Fibroblast of skin of right quadriceps (primary cell): ENCODE measurements at places on chromosomes 7 and 10.

GRCh38 chr10:99631496-99631895 lies 11.3 kb upstream of the SLC25A28 start:
- no peak for DNase-seq

DNA sequence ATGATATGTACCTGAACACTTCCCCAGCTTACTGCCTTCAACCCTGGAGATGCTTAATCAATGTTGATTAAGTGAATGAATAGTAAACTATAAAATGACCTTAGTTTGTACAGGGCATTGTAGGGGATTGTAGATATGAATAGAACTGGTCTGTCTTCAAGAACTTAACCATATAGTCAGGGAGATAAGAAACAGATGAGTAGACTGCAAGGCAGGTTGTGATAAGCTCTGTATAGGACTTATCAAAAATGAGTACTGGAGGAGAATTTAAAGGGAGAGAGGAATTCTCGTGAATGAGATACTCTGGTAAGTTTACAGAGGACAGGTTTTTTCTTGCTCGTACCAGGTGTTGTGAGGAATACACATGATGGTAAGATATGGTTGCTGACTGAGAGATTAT lies 27.6 kb downstream of the SGPL1 start:
- DNase-seq: no peak

- no peak for DNase-seq
Observed at GRCh38 chr7:128886391-128887168, 23.9 kb downstream of the ATP6V1F start.

- peak; percentile 62 for DNase-seq
Observed at GRCh38 chr7:8295638-8296361, 33.8 kb upstream of the ICA1 start.

DNA sequence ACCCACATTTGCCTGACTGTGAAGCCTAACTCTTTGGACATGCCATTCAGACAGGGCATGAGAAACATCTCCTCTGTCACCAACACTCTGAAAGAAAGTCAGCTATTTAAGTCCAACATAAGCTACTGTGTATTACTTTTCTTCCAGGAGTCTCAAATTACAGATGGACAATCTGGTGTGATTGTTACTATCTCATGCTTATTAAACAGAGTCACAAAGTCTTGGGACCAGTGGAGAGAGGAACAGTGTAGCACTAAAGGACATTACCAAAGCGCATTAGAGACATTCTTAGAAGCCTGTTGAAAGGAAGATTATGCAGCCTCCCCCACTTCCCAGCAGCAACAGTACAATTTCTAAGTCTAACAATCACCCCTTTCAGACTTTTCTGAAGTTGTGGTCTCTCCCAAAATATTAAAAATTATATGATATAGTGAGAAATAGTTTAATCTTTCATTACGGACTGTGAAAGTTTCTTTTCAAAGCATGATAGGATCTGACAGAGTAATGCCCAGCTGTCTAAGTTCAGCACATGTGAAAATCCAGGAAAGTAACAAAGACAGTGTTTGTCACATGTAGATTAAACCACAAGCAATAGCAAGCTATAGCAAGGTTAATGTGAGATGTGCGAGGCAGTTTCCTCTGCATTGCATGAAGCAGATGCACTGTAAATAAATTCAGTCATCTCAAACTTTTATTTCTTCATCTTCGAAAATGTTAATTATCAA lies 280.9 kb upstream of the FZD8 start:
- DNase-seq: no peak

GRCh38 chr10:74898201-74898976 lies 72.0 kb downstream of the KAT6B start:
- no peak for DNase-seq

GRCh38 chr7:102916881-102917280 lies 4.1 kb downstream of the LRRC17 start:
- no peak for DNase-seq

DNA sequence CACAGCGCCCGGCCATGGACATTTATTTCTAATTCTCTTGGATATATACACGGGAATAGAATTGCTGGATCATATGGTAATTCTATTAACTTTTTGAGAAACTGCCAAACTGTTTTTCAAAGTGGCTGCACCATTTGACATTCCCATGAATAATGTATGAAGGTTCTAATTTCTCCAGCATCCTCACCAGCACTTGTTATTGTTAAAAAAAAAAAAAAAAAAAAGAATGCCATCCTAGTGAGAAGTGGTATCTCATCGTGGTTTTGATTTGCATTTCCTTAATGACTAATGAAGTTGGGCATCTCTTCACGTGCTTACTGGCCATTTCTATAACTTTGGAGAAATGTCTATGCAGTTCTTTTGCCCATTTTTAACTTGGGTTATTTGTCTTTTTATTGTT lies 13.5 kb downstream of the CNNM2 start:
- DNase-seq: no peak

DNA sequence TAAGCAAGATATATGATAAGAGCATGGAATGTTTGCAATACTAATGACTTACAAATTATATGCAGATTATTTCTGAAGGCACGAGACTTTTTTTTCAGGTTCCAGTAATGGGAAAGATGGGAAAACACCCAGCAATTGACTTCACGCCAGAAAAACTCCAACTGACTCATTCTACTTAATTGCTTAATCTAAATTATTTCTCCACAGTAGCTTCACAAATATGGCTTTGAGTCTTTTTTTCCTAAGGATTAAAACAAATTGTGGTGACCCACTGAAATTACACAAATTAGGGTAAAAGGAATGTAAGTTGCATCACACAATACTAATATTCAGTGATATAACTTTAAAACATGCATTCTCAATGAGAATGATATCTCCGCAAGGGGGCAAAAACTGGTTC lies 138.7 kb downstream of the GNAI1 start:
- DNase-seq: peak; percentile 90

GRCh38 chr7:30471205-30471604 lies 7.4 kb downstream of the NOD1 start:
- DNase-seq: no peak

DNA sequence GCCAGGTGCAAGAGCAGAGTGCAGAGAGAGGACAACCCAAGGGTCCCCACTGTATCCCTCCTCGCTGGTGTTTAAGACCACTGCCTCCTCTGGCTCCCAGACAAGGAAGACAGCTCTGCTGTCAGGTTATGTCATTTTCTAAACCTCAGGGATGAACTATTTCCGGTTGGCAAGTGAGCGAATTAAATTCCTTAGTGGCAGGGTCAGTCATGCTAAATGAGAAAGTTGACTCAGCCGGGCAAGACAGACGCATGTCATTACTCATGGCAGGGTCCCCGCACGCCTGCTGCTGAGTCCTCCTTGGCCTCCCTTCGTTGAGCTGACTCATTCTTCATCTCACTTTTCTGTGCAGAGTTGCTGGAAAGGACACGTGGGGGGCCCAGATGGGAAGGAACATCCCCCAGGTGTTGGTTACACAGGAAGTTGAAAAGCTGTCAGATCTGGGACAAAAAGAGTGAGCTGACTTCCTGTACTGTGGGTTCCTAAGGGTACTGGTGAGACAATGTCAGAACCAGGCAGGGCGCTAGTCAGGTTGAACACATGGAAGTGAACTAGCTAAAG lies 47.1 kb upstream of the UCN3 start:
- peak; percentile 86 for DNase-seq

GRCh38 chr10:75663947-75664664 lies 232.7 kb downstream of the LRMDA start:
- no peak for DNase-seq

DNA sequence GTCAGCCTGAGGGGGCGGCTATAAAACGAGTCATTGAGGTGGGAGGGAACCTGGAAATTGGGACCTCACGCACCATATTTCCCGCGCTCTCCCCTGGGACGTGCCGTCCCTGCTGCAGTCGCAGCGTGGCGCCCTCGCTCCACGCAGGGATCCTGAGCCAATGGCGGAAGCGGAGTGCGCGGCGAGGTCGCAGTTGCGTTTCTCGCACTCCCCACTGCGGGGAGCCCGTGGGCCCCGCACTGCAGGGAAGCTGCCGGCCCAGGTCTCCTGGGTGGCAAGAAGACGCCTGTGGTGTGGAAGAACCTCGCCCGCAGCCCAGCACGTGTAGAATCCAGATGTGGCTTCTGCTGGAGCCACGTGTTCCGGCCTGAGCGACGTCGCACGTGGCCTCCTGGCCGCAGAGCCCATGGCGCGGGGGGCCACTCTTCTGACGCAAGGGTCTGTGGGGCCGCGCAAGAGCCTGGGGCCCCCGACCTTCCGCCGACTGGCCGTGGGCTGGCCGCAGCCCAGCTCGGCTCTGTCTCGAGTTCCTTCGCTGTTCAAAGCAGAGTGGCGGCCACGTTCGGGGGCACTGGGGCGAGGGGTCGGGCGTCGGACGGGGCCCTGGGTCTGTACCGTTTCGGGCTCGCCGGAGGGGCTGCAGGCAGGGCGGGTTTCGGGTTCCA lies 26.4 kb downstream of the HIF1AN start:
- DNase-seq: peak; percentile 67

- DNase-seq: peak; percentile 88
Observed at GRCh38 chr7:117283371-117283770, 39.5 kb downstream of the WNT2 start.

GRCh38 chr10:117313641-117314040 lies 61.6 kb downstream of the PDZD8 start:
- DNase-seq: no peak

- DNase-seq: no peak
Observed at GRCh38 chr10:122154031-122154544, 117.0 kb upstream of the BTBD16 start.

DNA sequence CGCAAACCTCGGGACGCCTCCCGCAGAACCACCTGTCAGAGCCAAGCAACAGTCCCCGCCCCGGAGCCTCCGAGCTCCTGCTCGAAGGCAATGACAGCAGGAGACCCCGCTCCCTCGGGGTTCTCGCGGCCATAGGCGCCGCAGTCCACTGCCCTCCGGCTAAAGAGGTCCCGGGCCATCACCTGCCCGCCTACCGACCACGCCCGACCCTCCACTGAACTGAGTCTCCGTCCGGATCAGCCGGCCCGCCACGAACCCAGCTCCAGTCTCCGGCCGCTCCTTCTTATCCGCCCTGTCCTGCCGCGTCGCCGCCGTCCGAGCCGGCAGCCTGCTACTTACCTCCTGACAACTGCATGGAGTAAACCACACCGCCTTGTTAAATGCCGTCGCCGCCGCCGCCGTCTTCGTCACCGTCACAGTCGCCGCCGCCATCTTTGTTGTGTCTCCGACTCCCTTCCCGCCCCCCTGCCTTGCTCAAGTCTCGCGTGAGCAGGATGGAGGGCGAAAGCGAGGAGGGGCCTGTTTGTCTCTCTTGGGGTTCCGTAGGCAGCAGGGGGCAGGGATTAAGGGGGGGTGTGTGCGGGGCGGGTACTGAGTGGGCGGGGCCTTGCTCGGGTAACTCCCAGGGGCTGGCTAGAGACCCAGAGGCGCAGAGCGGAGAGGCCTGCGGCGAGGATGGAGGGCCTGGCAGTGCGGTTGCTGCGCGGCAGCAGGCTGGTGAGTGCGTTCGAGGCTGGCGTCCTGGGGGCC lies at the start of the genes ACADSB and IKZF5:
Gene ACADSB, plus strand, starts transcription at position 652 of the 750 bp plus-strand sequence. Its CDS starts 24 bp downstream, at position 676.
Gene IKZF5, minus strand, starts transcription at position 441 of the 750 bp plus-strand sequence. CDS start 10,170 bp downstream, outside the sequence.
- DNase-seq: peak; percentile 98

- DNase-seq: no peak
Observed at GRCh38 chr10:98272245-98272644, 4.3 kb upstream of the LOXL4 start.

GRCh38 chr10:30176182-30176581 lies 116.8 kb upstream of the JCAD start:
- DNase-seq: peak; percentile 92

DNA sequence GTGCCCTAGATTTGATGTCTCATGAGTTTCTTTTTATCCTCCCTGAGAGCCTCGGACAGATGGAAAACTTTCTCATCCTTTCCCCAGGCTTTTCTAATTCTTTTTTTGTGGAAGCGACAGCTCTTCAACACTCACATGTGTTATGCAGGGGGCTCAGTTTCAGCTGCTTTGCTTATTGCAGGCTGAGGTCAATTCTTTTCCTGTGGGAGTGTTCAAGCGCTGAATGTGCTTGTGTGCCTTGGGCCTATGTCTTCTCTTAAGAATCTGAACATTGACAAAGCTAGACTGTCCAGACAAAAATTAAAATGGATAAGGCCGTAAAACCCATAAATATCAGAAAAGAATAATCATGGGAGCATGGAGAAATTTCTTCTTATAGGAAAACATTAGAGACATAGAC lies 125.2 kb upstream of the STEAP4 start:
- no peak for DNase-seq

DNA sequence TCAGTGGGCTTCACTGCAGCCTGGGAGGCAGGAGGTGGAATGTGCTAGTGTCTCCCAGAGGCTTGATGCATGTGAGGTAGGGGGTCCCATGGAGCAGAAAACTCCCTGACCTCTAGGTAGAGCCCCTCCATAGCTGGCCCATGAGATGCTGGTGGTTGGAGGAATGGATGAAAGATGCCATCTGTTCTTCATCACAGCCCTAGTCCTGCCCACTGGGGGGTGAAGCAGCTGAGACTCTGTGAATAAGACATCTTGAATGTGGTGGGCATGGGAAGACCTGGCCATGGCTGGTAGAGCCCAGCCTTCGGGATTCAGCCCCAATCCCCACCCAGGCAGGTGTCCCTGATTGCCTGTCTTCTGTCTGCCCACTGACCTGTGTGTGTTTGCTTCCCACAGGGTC lies 92.5 kb downstream of the COL13A1 start:
- DNase-seq: no peak

GRCh38 chr10:11608159-11609013 lies 3.1 kb downstream of the USP6NL start:
- no peak for DNase-seq

DNA sequence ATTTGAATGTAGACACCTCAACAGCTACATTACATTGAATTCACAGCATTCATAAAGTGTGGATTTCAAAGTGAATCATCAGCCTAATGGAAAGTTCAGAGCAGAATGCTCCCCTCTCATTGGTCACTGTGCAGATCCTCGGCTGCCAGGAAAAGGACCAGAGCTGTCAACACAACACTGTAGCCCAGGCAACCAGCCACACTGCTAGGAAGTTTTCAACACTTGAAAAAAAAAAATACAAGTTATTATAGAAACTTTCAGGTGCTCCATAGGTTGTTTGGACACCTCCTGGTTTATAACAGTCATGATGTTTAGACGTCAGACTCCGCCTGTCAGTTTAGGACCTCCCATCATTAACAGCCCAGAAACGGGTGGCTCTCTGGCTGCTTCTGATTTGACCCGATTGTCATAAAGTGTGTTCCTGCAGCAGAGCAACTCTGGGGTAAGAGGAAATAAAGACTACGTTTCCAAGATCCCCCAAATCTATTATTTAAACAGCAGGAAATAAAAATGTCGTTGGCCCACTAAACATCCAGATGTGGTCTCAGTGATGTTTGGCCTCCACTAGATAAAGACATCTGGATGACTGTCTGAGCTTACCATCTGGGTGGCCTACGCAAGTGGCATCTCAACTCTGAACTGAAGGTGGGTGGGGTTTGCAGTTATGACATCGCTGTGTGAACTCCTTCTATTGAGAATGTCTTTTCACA lies 117.4 kb downstream of the CABCOCO1 start:
- peak; percentile 93 for DNase-seq
